ENCODE measurements at places on chromosomes 2 and 18.

DNA sequence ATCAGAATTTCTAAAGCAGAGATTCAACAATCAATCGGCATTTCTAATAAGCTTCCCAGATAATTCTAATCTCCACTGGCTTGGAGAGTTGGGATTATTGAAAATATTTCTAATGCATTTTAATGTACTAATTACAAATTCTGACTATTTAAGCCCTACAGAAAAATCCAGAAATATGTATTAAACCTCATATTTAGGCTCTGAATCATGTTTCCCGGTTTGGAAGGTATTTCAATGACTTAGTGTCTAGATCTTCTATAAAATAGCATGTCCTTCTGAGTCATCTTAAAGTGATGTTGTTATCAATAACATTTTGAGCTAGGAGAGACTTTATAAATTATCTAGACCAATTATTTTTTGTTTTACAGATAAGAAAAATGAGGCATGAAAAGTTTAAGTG, 258.8 kb upstream of the NRXN1 start:
- DNase-seq = no peak

- no peak for DNase-seq
Measured at GRCh38 chr18:47758000-47758399, 172.5 kb downstream of the SMAD2 start.

GRCh38 chr2:172556284-172557033, 569 bp downstream of the PDK1 start:
- DNase-seq = peak; percentile 31

GRCh38 chr2:225637259-225637658, 237.7 kb downstream of the NYAP2 start:
- DNase-seq = no peak

GRCh38 chr2:70745276-70745825, 22.6 kb downstream of the ADD2 start:
- DNase-seq = no peak

All from stimulated activated CD8-positive, alpha-beta memory T cell treated with anti-CD3 and anti-CD28 coated beads, Interleukin-15, amount 100 ng/mL, for 1 hour (primary cell).